ENCODE measurements at places on chromosomes 12 and 14.

- DNase-seq = peak; percentile 69
Observed at GRCh38 chr12:122023339-122024131, 1.9 kb downstream of the BCL7A start.

- DNase-seq = peak; percentile 79
Observed at GRCh38 chr12:57127726-57128518, at the start of gene LRP1. Gene LRP1 (plus strand): TSS chr12:57128483. CDS start chr12:57128965, 482 bp downstream.

DNA sequence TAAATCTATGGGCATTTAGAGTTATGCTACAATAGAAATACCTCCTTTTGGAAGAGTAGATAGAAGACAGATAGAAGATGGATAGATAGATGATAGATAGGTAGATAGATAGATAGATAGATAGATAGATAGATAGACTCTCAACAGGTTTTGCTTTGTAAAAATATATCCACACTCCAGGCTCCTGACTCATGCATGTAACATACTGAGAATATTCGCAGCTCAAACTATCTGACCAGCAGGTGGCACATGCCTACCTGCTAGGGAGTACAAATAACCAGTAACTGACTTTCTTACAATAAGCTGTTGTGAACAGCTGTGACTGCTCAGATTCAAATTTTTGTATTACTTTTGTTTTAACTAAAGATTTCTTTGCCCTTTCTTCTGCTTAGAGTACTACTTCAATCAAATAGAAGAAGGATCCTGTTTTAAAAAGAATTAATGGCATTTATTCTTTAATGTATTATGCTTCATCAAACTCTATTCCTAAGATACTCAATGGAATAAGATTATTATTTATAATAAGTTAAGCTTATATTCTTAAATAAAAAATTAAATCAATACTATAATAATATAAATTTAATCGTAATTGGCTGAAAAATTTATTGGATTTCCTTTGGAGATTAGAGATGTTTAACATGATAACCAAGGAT, 15.8 kb upstream of the CPNE8 start:
- peak; percentile 55 for DNase-seq

GRCh38 chr12:46402451-46402850, 29.9 kb upstream of the SLC38A2 start:
- no peak for DNase-seq

GRCh38 chr14:100906420-100906819, 2.9 kb upstream of the RTL1 start:
- DNase-seq = peak; percentile 11

GRCh38 chr14:79786522-79786921, 424.8 kb downstream of the DIO2 start:
- no peak for DNase-seq

DNA sequence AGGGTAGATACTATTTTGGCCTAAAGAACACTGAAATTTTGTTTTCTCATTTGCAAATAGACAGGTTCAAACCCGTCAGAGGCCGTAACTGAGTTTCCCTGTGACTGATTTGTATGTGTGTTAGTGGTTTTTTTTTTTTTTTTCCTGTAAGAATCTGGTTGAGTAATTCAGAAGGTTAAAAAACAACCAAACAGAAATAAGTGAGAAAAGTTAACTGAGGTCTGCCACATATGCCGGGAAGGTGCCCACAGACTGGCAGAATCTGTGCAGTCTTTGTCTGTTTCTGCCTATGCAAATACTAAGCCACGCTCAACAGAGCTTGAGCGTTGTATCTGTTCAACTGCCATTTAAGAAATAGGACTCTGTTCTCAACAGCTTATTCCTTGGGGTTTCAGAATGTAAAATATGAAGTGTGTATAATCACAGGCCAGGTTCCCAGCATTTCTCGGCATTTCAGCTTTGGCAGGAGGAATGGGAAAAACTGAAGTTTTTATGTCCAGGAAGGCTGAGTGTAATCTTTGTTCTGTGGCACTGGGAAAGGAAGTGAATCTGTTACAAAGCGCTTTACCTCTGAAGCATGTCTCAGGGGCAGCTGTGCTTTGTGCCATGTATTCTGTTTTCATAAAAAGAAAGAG, 181.9 kb downstream of the PRKCH start:
- DNase-seq = peak; percentile 89

DNA sequence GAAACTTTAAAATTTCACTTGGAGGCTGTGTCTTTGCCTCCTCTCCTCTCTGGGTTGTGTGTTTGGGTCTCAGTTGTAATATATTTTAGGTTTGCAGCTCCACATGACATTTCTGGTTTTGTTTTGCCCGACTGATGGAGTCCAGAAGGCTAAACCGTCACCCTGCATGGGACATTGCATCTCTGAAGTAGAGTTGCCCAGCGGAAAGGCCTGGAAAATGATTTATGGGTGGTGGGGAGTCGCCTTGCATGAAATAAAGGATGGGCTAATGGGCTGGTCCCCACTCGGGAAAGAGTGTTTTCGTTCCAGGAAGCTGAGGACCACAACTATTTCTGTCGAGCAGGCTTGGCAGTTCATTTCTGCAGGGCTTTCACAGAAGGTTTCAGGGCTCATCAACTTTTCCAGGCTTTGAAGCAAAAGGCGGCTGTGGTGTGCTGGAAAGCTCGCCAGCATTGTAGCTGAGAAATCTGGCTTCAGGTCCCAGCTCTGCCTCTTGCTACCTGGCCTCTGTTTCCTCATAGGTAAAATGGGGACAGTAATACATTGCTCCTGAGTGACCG, 74.8 kb upstream of the GSC start:
- DNase-seq = no peak

GRCh38 chr12:104275689-104276088, 27.9 kb upstream of the EID3 start:
- DNase-seq = no peak

- DNase-seq = no peak
Observed at GRCh38 chr14:55605793-55606192, 25.8 kb downstream of the KTN1 start.

DNA sequence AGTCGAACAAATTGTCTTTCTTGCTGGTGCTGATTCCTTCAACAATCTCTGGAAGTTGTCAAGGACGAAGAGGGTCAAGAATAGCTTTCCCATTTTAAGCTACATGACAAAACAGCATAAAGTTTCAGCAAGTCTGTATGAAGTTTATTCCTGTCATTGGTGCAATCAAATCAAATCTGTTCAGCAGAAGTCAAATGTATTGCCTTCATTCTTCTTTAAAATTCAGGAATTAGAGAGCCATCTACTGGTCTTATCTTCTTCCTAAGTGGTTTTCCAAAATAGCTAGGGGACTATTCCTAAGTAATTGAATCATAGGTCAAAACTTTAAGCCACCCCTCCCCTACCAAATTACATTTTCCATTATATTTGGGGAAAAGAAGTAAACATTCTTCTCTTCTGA, 990.2 kb downstream of the GALC start:
- DNase-seq = no peak

GRCh38 chr14:67199016-67199415, 9.8 kb downstream of the GARIN2 start:
- DNase-seq = no peak

GRCh38 chr12:106841510-106842302, 67.2 kb downstream of the RIC8B start:
- DNase-seq = peak; percentile 59

DNA sequence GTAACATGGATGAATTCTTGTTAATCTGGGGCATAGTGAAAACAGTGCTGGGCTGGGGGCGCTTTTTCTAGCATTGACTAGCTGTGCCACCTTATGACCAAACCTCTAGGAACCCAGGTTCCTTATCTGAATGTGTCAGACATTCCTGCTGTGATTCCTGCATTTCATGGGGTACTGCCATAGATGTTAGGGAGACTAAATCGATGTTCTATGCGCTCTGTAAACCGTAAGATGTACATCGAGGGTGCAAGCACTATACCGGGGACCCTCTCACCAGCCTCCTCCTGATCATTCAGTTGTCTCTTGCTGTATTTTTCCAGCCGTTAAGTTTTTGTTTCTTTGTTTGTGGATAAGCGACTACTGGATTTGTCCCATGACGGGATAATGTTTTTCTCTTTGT, 170.9 kb upstream of the PARP11 start:
- DNase-seq = no peak

GRCh38 chr12:132178316-132178715, 34.1 kb downstream of the NOC4L start:
- DNase-seq = peak; percentile 46

DNA sequence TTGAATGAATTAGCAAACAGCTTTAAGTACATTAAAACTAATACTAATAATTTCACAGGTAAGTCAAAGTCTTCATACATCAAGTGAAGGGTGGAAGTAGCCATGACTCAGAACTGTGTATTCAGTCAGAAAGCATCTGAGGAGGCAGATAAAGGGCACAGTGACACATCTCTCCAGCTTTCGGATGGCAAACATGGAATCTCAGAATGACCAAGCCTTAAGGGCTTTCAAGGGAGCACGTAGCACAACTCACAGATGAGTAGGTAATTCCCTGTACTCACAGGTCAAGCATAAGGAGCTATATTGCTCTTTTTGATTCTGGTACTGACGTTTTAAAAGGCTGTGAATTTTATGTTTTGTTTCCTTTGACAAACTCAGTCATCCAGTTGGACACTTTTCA, 56.0 kb downstream of the MDGA2 start:
- DNase-seq = no peak

DNA sequence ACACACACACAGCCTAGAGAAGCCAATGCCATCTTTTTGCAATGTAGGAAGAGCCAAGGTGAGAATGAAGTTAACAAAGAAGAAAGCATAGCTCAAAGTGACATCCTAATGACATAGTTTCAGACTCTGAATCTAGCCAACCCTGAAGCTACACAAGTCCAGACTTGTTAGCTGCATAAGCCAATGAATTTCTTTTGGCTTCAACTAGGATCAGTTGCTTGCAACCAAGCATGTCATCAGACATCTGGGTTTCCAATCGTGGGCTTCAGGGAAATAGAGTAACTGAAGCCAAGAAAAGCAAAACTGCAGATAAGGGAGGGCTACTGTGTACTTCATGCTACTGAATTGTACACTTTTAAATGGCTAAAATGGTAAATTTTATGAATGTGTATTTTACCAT, 4.4 kb upstream of the GPHN start:
- no peak for DNase-seq

DNA sequence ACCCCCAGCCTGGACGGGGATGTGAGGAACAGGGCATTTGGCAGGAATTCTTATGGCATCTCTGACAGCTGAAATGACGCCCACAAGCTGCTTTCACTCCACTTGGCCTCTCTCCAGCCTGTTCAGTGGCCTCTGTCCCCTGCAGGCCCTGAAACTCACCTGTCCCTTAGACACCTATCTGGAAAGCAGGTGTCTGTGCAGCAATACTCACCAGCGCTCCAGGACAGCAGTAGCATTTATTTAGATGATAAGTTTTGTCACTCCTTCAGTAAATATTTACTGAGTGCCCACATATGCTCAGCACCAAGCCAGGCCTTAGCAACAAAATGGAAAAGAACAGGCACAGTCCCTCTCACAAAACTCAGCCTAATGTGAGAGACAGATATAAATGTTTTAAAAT, 311.1 kb upstream of the FKBP4 start:
- DNase-seq = no peak

GRCh38 chr12:46224386-46224785, 44.5 kb downstream of the SLC38A1 start:
- no peak for DNase-seq

- no peak for DNase-seq
Observed at GRCh38 chr14:92980866-92981265, 57.9 kb downstream of the CHGA start.

- no peak for DNase-seq
Observed at GRCh38 chr12:25025951-25026490, 77.1 kb upstream of the BCAT1 start.

DNA sequence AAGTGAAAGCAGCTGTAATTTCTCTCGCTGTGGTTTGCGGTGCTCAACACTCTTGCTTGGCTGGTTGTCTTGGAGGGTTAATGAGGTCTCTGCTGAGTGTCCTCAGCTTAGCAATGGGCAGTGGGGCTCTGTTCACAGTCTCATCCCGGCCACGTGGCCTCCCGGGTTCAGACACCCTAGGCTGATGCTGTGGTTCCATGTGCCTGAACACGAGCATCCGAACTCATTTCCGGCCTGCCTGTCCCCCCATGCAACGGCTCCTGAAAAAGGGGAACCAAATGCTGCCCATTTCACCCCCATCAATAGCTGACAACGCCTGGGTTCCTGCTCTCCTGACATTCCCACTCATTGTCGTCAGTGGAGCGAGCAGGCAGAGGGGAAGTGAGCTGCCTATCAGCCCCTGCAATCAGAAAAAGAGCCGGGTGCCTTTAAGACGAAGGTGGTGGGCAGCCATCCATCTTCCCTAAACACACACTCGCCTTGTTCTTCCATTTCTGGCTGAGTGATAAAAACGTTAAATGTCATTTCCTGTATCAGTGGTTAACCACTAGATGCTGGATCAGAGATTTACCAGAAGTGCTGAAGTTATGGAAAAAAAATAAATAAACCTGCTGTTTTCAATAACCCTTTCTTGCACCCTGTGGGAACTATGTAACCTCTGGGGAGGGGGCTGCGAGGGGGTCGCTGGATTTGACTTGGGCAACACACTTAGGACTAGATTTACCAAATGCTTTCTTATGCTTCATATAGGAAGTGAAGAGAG, 60.3 kb upstream of the BCL2L14 start:
- peak; percentile 91 for DNase-seq

- no peak for DNase-seq
Observed at GRCh38 chr14:58533446-58533845, 104.3 kb upstream of the DACT1 start.

DNA sequence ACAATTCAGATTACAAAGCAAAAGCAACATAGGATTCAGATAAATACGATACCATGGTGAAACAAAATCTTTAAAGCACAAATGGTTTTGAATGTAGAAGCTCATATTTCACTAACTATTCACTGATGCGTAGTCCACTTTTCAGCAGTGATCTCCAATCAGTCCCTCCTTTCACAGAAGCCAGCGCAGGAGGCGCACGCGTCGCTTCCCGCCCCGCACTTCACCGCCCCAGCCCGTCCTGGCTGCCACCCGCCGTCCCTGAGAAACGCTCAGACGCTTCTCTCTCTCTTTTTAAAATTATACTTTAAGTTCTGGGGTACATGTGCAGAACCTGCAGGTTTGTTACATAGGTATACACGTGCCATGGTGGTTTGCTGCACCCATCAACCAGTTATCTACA, 19.8 kb upstream of the CHFR start:
- DNase-seq = no peak

GRCh38 chr14:54778618-54779345, 123.8 kb downstream of the GCH1 start:
- no peak for DNase-seq

DNA sequence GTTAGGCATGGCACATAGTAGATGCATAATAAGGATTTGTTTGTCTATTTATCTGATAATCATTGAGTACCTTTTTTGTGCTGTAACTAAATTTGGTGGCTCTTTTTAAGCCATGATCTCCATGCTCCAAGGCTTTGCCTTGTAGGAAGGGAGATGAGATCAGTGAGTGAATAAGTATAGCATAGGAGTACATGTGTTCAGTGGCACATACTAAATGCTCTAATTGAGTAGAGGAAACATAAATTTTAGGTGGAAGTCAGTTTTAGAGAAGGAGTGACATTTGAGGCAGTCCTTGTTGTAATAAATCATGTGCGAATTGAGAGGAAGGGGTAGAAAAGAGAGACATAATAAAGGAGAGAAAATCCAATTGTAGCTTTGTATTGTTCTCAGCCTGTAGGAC, 482.6 kb downstream of the NRXN3 start:
- DNase-seq = no peak

GRCh38 chr12:57618966-57619433, 7.8 kb downstream of the ARHGEF25 start:
- no peak for DNase-seq
